ENCODE measurements at places on chromosomes 16 and 17.

- DNase-seq: no peak
These were observed 98.6 kb downstream of the USP22 start for GRCh38 chr17:20944014-20944865.

GRCh38 chr16:67447508-67448076 lies 16.7 kb downstream of the HSD11B2 start:
- DNase-seq: peak; percentile 17

DNA sequence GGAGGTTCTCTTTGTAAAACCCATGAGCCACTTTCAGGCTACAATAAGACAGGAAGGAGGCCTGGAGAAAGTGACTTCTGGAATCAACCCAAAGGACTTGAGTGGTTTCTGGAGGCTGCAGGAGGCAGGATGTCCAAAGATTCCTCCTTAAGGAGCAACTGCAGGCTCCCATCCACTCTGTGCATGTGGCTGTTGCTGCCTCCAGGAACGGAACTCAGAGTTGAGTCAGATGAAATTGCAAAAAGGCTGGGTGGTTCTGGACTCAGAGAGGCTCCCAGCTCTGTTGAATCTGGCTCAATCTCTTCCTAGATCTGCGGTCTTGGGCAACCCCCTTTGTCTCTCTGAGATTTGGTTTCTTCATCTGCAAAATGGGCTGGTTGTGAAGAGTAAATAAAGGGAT lies 197.1 kb downstream of the SHISA9 start:
- no peak for DNase-seq

DNA sequence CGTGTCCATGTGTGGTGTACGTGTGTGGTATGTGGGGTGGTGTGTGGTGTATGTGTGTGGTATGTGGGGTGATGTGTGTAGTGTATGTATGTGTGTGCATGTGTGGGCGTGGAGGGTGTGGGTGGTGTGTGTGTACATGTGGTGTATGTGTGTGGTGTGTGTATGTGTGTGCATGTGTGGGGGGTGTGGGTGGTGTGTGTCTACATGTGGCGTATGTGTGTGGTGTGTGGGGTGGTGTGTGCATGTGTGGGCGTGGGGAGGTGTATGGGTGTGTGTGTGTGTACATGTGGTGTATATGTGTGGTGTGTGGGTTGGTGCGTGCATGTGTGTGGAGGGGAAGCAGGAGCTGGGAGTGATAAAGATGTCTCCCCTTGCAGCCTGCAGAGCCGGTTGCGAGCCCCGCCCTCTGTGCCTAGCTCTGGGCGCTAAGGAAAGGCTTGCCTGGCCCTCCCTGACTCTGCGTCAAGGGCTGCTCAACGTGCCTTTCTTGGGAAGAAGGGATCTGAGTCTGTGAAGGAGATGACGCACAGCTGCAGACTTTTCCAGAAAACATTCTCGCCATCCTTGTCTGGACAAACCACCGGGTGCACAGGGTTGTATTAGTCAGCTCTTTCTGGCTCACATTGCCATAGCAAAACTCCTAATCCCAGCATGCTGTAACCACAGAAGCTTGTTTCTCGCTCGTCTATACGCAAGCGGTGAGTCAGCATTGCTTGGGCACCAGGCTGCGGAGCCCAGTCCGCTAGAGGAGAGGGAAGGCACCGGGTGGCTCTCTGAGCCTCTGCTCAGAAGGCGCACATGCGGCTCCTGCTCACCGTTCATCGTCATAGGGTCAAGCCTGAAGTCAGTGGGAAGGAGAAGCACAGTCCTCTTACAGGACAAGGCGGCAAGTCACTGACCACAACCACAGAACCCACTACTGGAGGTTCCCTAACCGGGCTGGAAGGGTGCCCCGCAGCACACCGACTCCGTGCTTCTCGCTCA lies 2.0 kb upstream of the CD300H start:
- DNase-seq: no peak

DNA sequence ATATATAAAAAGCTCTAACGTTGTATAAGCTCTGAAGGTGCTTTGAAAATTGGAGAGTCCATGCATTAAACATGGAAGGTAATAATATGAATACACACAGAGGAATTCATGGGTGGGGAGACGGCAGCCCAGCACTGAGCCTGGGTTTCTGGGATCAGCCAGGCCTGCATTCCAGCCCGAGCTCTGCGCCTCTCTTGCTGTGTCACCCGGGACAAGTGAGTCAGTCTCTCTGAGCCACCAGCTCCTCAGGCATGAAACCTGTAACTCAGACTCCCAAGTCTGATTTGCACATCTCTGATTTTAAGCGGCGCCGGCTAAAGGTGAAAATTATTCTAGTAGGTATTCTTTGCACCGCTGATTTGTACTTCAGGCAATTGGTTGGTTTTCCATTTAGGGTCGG lies 238.8 kb downstream of the MRTFB start:
- DNase-seq: no peak

DNA sequence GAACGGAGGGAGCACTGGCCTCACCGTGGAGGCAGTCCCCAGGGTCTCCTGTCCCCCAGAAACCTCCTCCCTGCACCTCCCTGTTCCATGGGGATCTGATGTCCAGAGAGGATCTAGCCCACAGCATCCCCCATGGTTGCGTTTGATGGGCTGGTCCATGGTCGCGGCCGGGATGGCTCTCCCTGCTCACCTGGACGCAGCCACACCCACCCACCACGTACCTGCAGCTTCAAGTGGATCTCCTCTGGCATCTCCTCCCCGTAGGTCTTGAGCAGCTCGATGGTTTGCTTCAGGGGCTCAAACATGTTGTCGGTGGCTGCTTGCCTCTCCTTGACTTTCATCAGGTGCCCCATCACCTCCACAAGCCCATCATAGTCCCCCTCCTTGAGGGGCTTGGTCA lies 47.9 kb downstream of the DNAH17 start:
- no peak for DNase-seq

DNA sequence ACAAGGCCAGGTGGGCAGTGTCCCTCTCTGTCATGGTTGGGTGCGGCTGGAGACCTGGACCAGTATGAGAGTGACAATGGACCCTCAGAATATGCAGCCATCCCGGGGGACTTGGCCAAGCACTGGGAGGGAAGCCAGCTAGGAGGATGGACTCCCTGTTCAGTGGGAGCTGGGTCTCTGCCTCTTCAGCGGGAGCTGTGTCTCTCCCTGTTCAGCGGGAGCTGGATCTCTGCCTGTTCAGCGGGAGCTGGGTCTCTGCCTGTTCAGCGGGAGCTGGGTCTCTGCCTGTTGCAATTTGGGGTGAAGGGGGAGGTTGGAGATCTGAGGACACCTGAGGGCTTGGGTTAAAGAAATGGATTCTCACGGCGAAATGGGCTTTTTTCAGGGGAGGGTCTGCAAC lies 3.8 kb upstream of the PRSS33 start:
- no peak for DNase-seq

- DNase-seq: no peak
These were observed 95.7 kb upstream of the RBFOX1 start for GRCh38 chr16:7236824-7237410.

DNA sequence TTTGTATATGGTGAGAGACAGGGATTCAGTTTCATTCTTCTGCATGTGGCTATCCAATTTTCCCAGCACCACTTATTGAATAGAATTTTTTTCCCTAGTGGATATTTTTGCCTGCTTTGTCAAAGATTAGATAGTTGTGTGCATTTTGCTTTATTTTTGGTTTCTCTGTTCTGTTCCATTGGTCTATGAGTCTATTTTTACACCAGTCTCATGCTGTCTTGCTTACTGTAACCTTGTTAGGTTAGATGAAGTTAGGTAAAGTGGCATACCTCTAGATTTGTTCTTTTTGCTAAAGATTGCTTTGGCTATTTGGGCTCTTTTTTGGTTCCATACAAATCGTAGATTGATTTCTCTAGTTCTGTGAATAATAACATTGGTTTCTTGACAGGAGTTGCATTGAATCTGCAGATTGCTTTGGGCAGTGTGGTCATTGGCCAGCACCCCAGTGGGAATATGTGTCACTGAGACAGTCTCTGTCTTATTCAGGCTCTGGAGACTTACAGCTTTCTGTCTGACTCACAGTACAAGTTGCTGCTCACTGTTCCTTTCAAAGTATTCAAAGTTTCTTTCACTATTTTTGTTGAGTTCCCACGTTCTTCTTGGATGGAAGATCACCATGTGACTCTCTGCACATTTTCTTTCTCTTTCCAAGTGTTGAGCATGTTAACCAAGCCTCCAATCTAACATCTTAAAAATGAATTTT lies 709.1 kb downstream of the CDH11 start:
- no peak for DNase-seq

DNA sequence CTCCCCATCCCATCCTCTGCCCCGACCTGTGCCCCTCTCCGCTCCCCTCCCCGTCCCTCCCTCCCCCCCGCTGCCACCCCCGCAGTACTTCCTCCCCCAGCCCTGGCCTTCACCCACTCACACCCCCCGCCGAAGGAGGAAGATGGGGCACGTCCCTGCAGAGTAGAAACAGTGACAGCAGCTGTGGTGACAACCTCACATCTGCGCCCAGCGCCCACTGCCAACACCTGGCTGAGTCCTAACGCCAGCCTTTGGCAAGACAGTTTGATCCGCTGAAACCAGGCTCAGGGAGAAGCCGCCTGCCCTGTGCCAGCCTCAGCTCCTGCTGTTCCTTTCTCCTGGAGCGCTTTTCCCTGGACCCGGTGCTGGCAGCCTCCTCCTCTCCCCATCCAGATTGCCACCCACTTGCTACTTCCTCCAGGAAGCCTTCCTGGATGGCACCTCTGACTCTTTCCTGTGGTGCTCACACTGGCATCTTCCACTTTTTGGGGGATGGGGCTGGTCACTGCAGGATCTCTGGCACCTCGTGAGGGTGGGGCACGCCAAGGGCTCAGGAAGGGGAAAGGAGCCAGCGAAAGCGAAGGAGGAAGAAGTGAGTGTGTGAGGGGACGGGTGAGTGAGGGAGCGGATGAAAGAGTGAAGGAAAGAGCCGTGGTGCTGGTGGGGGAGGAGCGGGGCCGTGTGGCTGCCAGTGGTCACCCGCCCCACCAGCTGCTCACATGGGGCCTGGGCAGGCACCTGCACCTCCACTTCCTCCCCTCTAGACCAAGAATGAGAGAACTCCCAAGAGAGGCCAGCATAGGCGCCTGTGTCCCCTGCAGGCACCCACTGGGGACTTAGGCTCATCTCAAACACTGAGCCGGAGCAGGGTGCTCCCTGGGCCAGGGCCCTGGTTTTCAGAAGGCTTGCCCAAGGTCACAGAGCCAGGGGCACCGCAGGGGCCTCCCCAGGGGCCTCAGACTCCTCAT lies 27.0 kb downstream of the ZFPM1 start:
- peak; percentile 38 for DNase-seq

DNA sequence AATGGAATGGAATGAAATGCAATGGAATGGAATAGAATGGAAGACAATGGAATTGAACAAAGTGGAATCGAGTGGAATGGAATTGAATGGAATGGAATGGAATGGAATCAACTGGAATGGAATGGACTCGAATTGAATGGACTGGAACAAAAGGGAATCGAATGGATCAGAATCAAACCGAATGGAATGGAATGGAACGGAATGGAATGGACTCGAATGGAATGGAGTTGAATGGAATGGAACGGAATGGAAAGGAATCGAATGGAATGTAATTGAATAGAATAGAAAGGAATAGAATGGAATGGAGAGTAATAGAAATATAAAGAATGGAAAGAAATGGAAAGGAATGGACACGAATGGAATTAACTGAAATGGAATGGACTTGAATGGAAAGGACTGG lies 475.2 kb upstream of the WSB1 start:
- DNase-seq: no peak
